ENCODE measurements at places on chromosomes 3 and 15. TPM values are rescaled to one million over a fixed set of nuclear protein-coding genes. Genes with fewer than 3 reads are reported as not detected.

DNA sequence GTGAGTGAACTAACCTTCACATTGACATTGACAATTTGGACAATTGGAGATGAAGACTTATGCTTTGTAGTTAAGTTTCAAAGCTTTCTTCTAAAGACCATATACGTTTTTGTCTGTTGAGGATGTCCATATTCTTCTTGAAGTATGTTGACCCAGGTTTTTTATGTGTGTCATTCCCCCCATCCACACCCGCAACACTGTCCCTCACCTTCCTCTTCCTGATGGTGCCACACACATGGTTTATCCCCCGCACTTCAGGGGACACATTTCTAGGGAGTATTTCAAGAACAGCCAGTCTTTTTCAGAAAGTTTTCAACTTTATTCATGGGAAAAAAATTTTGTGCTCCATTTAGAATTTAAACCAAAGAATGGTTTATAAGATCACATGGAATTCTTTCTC is 105.1 kb downstream of the GHSR start:
- H3K36me3 ChIP-seq = peaks cover 7% of the 10 kb centered on the region
- DNase-seq = no peak
- no peak overlapping the region for H3K4me3 ChIP-seq
- no peaks in the 10 kb centered on the region for H3K27me3 ChIP-seq
- peaks cover 2% of the 10 kb centered on the region for H3K4me1 ChIP-seq

GRCh38 chr3:195823999-195824398 is 12.3 kb upstream of the MUC4 start:
- H3K4me3 ChIP-seq = no peak overlapping the region
- no peak for DNase-seq
- no peak overlapping the region for H3K27ac ChIP-seq
- H3K27me3 ChIP-seq = no peaks in the 10 kb centered on the region
- no peaks in the 10 kb centered on the region for H3K36me3 ChIP-seq
- no peaks in the 10 kb centered on the region for H3K4me1 ChIP-seq

DNA sequence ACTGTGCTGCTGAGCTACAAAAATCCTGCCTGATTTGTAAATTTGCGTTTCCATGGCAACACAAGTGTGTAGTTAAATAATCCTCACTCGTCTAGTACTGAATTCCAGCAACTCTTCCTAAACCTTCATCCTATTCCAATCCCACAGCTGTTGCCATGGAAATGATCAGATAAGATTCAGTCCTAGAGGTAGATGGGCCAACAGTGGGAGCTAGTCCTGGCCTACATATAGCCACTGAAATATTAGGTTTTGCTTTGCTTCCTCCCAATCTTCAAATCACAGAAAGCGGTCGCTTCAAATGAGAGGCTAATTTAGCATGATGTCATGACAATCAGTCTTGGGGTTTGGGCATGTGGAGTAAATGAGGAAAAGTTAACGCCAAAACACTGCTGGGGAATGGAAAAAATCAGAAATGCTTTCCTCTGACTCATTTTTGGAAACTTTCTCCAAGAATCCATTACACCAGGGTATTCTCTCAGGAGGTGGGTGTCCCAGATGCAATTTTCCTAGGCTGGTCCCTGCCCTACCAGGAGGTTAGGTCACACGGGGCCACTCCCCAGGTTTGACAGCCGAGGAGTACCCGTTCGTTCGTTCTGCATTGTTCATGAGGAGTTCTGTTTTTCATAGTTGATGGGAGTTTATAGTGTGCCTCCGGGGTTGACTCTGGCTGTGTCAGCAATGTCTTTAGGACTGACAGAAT is 159.2 kb upstream of the SLCO3A1 start:
- no peak for DNase-seq
- H3K27ac ChIP-seq = no peak overlapping the region
- no peaks in the 10 kb centered on the region for H3K36me3 ChIP-seq
- H3K27me3 ChIP-seq = no peaks in the 10 kb centered on the region
- H3K4me1 ChIP-seq = no peaks in the 10 kb centered on the region

The ZNF620 gene
- 8.5 TPM for total RNA-seq

The FMN1 gene
- 0.14 TPM for total RNA-seq

The TIMP4 gene
- total RNA-seq = not detected
